ENCODE measurements at places on chromosomes 3 and 15. TPM values are rescaled to one million over a fixed set of nuclear protein-coding genes. Genes with fewer than 3 reads are reported as not detected.

DNA sequence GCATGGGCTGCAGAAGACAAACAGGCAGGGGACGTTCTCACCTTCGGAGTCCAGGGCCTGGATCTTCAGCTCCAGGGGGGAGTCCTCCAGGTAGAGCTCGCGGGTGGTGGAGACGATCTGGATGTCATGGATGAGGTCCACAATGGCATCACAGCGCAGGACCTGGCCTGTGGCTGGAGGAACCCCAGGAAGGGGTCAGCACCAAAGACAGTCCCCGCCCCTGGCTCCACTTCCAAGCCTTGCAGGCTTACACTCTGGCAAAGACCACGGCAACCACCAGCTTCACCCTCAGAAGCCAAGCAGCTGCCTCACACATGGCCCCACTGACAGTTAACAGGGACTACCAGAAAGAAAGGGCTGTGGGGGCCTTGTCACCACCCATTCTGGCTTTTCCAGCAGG lies 22.8 kb downstream of the NUP210 start:
- no peak for DNase-seq

DNA sequence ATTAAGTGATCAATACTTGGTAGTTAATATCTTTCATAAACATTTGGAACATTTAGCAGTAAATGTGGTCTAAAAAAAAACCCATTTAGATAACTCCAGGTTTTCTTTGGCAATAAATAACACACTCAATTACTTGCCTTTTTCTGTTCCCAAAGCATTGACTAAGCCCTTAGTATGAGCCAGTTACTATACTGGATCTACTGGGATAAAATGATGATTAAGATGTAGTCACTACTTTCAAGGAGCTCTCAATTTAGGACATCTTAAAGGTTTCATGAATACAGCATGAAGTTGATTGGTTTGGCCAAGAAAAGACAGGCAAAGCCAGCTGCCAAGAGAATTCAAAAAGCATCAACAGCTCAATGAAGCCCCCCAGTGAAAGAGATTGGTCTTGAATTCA lies 250.9 kb downstream of the EPHA3 start:
- no peak for DNase-seq

GRCh38 chr3:12809001-12809400 lies 12.5 kb downstream of the CAND2 start:
- DNase-seq = no peak

GRCh38 chr3:23666818-23667217 lies 138.9 kb upstream of the UBE2E1 start:
- no peak for DNase-seq

DNA sequence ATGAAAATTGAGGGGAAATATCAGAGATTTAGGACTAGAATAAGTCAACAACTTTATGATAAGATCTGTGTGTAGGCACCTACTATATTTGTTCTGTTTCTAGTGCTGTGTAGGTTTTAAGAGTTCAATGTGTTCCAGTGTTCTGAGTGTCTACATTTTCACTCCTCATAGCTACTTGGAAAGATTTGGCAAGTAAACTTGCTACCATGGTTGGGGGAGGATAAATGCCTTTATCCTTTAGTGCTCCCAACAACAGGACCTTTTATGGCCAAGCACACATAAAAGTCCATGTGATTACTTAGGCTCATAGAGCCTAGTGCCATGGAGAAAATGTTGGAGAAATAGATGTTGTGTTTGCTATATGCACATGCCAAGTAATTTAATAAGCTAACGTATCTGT lies 64.0 kb downstream of the LYSMD4 start:
- DNase-seq = no peak

The CASR gene
- total RNA-seq = not detected

The ZNF619 gene
- total RNA-seq = 3.4 TPM
